ENCODE measurements at places on chromosomes 7 and 10.

DNA sequence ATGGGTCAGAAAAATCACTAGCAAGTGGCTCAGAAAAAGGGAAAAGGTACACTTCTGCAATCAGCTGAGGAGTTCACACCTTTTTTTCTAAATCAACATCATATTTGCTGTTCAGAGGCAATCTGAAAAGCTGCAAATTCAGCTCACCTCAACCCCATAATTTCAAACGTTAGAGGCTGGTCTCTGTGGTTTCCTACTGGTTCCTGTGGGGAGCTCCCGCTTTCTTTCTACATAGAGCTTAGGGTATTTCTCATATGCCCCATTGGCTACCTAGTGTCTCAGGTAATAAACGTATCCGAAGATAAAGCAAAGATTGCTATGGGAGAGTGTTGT is 5.2 kb upstream of the ZNF22 start:
- no peak for DNase-seq

DNA sequence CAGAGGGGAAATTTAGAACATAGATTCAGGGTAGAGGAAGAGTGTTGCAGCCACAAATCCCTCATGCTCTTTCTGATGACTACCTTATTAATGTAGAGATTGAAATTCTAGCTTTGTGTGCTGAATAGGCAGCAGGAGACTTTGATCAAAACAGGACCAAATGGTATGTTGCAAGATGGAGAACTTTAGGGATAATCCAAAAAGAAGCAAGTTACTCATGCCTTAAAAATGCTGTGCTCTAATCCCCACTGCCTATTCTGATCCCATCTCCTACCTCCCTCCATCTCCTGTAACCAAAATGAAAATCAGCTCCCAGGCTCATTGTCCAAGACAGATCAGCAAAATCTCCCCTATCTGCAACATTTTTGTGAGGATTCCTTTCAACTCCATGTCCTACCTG is 31.3 kb downstream of the CH25H start:
- DNase-seq: no peak

DNA sequence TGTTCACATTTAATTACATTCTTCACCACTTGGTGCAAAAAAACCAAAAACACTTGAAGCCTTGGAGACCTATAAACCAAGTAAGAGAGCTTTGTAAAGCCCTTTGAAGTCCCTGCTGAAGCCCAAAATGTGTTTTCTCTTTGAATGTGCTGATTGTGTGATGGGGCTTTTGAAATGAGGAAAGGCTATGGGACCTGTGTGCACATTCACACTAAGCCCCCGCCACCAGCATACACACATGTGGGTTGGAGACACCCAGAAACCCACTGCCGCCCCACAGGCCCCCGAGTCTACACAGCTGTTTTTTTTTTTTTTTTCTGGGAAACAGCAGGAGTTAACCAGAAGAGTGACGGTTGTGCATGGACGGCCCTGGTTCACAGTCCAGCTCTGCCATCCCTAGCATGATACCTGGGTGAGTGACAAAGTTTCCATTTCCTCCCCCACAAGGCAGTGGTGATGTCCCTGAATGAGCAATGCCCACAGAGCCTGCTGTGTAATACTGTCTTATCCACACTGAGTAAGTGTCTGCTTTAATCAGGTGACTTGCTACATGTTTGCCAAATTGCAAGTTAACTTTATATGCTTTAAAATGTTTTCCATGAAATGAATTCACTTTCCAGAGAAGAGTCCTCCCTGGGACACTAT is 154.6 kb upstream of the GDF10 start:
- no peak for DNase-seq

GRCh38 chr7:48360574-48360973 is 189.3 kb downstream of the ABCA13 start:
- no peak for DNase-seq

DNA sequence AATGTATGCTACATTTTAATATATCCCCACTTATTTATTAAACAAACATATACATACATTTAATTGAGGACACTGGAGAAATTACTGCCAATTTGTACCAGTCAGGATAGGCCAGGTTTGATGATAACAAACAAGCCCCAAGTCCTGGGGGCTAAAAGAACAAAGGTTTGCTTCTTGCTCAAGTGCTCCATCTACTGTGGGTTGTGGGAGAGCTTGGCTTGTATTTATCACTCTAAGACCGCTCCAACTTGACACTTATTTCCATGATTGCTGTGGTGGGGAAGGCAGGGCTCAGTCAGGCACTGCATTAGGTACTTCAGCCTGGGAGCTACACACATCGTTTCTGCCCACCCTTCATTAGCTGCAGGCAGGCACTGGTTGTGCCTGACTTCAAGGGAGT is 136.6 kb upstream of the ZNF32 start:
- no peak for DNase-seq

- no peak for DNase-seq
Measured at GRCh38 chr7:70043015-70043538, 444.8 kb downstream of the AUTS2 start.

GRCh38 chr10:114239117-114239993 is at the start of gene VWA2:
Gene VWA2 (plus strand): TSS chr10:114239254. CDS start chr10:114248714, 9,460 bp downstream.
- peak; percentile 21 for DNase-seq

- DNase-seq: peak; percentile 27
Measured at GRCh38 chr7:97021747-97022490, 2.7 kb downstream of the DLX5 start.

GRCh38 chr7:116522247-116522646 is 2.6 kb upstream of the CAV1 start:
- no peak for DNase-seq

All from neuronal stem cell (in vitro differentiated cells).